ENCODE measurements at places on chromosomes 16 and 17. TPM values are rescaled to one million over a fixed set of nuclear protein-coding genes. Genes with fewer than 3 reads are reported as not detected.

PPL gene
- polyA plus RNA-seq = 37.1 TPM

TP53TG3D gene
- not detected for polyA plus RNA-seq

PDP2 gene
- polyA plus RNA-seq = 11.2 TPM

SLC2A4 gene
- 0.45 TPM for polyA plus RNA-seq

GRCh38 chr17:50457621-50458020 lies 11.1 kb downstream of the CHAD start:
- no peak overlapping the region for H3K4me3 ChIP-seq
- DNase-seq = no peak
- H3K27me3 ChIP-seq = no peaks in the 10 kb centered on the region
- H3K27ac ChIP-seq = no peak overlapping the region

GRCh38 chr16:57764006-57764340 lies 28.4 kb downstream of the KATNB1 start:
- no peaks in the 10 kb centered on the region for H3K4me1 ChIP-seq
- DNase-seq = no peak
- H3K27me3 ChIP-seq = no peaks in the 10 kb centered on the region

All from small intestine (tissue), 16 donors.